ENCODE measurements at places on chromosomes 11 and 22.

DNA sequence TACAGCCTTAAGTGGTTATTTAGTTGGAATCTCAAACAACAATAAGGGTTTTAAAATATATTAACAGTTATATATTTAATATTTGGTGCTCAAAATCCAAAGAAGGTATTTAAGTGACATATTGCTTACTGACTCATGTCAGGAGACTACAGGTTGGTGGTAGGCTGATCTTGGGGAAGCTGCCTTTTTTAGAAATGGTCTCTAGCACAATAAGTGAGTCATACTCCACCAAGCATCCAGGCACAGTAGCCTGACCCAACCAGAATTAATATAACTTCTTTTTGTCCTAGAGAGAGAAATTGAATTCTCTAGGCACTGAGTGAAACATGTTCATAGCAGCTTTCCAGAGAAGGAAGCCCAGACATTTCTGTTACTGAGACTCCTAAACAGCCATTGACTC, 868.5 kb upstream of the TENM4 start:
- no peak for DNase-seq

- DNase-seq = peak; percentile 69
Measured at GRCh38 chr11:125871391-125872137, 15.9 kb upstream of the HYLS1 start.

DNA sequence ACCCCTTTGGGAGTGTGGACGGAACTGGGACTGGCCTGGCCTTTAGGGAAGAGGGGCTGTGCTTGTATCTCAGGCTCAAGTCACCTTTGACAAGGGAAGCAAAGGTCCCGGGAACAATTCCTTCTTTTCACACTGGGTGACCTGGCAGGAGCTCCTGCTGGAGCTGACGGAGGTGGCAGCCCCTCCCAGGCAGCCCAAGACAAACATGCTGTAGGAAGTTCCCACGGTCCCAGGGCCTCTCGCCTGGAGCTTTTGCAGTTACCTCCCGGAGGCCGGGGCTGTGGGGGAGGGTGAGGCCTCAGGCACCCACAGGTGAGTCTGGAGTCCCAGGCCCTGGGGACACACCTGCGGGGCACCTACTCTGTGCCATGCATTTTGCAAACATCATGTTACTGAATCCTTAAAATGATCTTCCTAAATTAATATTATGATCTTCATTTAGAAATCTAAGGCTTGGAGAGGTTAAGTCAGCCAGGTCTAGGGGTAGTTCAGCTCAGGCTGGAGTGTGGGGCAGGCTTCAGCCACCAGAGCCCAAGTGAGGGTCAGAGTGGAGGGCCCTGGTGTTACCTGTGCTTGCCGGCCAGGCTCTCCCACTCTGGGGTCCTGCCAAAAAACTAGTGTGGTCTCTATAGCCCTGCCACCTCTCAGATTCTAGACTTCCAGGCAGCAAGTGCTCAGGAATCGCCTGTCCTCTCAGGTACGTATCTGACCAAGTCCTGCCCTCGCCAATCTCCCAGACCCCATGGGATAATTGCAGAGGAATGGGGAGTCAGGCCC, 15.7 kb upstream of the MYEOV start:
- no peak for DNase-seq

GRCh38 chr11:32092581-32093170, 1.8 kb downstream of the RCN1 start:
- no peak for DNase-seq

DNA sequence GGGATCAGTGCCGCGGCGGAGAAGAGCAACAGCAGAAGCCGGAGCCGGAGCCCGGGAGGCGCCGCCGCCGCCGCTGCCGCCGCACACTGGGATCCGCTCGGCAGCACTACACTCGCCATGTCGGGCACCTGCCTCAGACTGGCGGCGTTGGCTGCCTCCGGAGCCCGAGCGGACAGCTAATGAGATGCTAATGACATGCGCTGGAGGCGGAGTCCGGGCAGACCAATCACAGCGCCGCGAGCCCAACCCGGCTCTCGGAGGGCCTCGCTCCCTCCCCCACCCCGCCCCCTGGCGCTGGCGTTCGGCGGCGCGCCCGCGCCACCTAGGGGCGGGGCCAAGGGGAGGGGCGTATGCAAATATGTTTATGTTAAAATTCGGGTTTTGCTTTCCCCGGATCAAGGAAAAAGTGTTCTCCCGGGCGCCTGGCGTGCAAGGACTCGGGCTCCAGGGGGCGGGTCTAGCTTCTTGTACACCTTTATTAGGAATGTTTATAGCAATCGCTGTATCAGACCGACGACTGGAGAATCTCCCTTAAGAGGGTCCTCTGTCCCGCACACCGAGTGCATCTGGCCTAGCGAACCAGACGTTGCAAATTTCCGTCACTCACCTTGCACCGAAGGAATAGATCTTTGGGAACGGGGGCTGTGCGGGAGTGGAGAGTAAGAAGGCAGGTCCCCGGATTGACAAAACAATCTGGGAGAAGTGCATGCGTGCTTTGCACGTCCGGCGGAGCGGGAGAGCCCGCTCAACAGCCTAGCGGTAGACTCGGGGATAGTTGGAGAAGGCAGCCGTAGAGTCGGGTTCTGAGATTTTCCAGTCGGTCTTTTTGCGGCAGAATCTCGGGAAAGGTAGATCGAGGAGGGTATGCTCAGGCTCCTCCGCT, at the start of gene CADM1:
CADM1 (minus strand) TSS at position 140 of the 883 bp plus-strand sequence.
- peak; percentile 13 for DNase-seq

- no peak for DNase-seq
Measured at GRCh38 chr11:11946878-11947277, 61.5 kb downstream of the DKK3 start.

DNA sequence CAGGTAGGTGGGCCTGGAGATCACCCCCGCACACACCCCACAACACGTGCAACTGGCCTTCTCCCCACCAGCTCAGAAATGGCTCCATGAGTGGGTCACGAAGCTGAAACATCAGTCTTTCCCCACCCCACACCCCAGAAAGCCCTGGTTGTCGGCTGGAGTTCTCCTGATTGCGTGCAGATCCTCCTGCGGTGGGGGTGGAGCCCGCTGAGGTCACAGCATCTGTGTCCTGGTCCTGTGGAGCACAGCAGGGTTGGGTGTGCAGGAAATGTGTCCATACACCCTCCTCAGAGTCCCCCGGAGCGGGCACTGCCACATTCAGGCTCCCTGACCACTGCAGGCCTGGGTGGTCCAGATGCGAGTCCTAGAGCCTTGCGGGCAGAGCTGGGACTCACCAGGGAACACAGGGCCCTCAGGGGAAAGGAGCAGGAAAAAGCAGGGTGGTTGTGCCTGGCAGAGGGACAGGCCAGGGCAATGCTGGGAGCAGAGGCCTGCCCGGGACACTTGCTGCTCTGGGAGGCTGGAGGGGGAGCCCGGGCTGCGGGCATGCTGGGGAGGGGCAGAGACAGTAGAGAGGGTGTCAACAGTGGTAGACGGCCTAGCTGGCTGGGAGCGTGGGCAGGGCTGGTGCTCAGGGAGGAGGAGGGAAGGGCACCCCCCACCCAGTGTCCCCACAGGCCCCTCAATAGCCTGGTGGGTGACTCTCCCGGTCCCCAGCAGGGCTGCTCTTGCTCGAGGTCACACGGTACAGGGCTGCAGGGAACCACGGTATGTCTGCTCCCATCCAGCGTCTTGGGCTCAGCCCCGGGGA, 42.4 kb upstream of the PPARA start:
- DNase-seq = no peak

DNA sequence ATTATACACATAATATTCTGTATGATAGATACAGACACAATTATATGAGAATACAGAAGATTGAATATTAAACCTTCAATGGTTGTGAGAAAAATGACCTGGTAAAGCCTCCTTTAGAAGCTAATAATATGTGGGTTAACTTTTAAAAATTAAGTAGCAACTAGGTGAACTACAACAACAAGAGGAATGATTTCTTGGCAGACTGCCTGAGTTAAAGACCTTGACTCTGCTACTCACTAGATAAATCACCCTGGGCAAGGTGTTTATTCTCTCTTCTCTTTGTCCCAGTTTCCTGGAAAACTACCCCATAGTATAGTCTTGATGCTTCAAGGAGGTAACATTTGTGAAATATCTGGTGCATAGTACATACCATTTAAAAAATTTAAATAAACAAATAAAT, 519.6 kb upstream of the TENM4 start:
- no peak for DNase-seq

DNA sequence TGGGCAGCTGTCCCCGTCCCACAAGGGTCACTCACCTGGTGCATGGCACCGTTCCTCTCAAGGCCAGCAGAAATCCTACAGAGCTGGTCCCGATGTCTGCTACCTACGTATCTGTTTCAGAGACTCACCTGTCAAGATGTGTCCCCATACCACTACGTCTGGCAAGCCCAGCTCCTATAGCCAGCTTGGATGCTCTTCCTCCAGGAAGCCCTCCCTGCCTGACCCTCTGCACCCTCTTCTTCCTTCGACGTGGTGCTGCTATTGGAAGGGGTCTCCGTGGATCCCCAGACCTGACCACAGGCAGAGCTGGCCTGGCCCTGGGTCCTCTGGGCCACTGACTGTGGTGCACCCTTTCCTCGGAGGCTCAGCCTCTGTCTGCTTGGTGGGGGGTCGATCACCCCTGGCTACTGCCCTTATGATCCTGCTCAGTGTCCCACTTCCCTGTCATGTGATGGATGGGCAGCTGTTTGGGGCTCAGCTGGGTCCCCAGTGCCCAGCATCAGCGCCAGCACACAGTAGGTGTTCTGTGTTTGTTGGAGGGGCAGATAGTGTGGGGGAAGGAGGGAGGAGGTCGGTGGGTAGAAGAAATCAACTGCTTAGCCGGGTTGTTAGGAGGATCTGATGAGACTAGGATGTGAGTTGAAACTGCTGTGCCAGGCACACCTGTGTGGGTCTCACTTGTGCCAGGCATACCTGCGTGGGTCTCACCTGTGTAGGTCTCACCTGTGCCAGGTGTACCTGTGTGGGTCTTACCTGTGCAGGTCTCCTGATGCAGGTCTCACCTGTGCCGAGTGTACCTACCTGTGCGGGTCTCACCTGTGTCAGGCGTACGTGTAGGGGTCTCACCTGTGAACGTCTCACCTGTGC, 21.7 kb upstream of the ARHGAP8 start:
- DNase-seq = no peak

- DNase-seq = peak; percentile 98
Measured at GRCh38 chr11:65422633-65423515, at the start of gene NEAT1. Gene NEAT1 (plus strand): TSS chr11:65422798.

DNA sequence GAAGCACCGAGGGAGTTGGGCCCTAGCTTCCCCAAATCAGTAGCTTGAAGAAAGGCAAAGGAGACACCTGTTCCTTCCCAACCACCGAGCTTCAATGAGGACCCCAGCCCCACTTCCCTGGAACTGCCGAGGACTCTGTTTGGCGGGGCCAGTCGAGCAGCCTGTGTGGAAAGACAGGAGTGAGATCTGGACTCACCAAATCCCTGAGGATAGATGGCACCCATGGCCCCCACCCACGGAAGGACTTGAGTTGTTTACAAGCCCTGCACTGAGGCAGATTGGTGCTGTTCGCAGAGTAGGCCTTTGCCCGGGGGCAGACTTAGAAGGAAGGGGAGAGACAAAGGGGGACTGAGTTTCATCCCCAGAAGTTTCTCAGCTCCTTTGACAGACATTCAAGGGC, 64.6 kb downstream of the FEZ1 start:
- DNase-seq = no peak

GRCh38 chr11:45264839-45265515, 21.2 kb downstream of the SYT13 start:
- DNase-seq = peak; percentile 85

DNA sequence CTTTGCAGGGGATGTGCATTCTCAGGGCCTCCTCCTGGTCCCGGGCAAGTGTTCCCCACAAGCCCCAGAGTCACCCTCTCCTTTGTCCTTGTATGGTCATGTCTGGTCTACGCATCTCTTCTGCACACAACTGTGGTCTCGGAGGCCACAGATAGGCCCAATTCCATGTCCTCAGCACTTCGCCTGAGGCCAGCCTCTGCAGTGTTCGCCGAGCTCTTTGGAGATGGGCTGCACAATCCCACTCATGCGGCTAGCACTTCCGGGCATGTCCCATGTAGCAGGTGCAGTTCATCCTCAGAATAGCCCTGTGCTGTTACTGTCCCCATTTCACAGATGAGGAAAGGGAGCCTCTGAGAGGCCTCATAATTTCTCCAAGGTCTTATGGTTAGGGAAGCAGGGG, 7.6 kb downstream of the PARVG start:
- no peak for DNase-seq

GRCh38 chr11:64284962-64285884, at the start of gene GPR137:
Gene GPR137 (plus strand): TSS chr11:64285848. CDS start chr11:64286525, 677 bp downstream.
- DNase-seq = peak; percentile 68

DNA sequence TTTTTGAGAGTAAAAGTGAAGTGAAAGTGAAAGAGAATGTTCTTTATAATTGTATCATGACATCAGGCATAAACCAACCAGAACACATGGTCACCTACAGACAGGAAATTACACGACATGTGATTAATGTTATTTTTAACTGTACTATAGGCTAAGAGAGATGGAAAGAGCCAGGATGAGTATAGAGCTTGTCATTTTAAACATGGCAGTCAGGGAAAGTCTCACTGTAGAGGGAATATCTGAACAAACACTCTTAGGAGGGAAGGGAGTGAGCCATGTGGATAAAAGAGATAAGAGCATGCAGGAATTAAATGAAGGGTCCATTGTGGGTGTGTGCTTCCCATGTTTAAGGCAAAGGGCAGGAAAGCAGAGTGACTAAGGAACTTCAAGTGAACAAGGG, 599.1 kb upstream of the FAT3 start:
- DNase-seq = no peak
